ENCODE measurements at places on chromosomes 1 and 21.

DNA sequence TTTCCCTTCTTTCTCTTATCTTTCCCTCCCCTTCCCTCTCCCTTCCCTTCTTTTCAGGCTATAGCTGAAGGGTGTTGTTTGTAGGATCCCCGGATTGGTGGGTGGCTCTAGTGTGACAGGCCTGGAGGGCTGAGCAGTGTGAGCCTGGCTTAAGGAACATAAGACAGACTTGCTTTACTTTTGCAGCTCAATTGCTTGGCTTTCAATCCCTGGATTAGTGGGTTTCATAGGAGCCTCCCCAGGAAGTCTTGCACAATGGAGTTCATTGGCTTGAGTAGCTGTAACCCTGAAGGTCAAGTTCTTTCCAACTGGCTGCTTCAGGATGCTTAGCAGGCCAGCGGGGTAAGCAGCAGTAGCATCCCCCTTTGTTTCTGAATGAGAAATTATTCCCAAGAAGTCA lies 126.7 kb downstream of the CAMTA1 start:
- no peak for DNase-seq

GRCh38 chr1:243482141-243483022 lies 226.5 kb downstream of the SDCCAG8 start:
- DNase-seq, result no peak

GRCh38 chr1:37473431-37474045 lies 842 bp upstream of the ZC3H12A start:
- no peak for DNase-seq

DNA sequence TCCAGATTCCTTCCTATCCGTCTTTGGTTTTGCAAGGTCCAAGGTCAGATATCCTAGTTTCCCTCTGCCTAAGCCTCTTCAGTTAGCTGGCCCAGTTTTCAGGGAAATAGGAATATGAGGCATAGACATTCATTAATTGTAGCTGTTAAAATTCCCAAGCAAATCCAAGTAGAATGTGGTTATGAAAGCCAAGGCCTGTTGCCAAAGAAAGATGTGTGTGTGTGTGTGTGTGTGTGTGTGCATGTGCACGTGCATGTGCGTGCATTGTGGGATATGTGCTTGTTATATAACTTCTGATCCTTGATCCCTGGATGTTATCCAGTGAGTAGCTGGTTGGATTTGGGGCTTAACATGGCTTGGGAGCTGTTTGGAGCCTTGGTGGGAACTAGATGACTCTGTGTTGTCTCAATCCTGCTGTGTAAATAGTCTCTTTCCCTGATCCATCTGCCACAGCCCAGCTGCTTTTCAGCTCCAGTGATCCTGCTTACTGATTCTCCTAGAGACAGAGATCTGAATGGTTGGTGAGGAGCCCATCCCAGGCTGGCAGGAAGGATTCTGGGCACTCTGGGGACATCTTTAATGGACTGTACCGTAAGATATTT lies 70.6 kb upstream of the GCLM start:
- DNase-seq, result no peak

DNA sequence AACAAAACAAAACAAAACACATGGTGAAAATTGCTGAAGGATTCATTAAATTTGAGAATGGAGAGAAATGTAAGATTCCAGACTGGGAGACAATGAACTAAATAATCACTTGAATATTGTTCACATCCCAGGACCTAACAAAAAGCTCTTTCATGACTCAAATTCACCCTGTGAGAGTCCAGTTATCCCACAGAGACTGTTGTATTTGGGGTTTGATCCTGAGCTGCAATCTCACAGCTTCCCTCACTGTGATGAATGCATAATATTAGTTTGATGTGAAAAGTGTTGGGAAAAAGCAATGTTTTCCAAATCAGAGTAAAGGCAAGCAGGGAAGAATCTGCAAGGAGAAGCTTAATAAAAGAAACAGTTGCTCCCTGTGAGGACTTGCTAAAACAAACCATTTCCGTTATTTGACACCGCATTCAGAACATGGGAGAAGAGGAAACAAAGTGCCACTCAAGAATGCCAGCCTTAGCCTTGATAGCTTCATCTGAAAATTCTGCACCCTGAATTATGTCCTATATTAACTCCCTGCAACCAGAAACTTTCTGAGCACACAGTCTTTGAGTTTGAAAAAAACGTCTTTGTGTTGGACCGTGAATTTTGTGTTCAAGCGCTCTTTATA lies 208.8 kb downstream of the DAB1 start:
- DNase-seq, result no peak

DNA sequence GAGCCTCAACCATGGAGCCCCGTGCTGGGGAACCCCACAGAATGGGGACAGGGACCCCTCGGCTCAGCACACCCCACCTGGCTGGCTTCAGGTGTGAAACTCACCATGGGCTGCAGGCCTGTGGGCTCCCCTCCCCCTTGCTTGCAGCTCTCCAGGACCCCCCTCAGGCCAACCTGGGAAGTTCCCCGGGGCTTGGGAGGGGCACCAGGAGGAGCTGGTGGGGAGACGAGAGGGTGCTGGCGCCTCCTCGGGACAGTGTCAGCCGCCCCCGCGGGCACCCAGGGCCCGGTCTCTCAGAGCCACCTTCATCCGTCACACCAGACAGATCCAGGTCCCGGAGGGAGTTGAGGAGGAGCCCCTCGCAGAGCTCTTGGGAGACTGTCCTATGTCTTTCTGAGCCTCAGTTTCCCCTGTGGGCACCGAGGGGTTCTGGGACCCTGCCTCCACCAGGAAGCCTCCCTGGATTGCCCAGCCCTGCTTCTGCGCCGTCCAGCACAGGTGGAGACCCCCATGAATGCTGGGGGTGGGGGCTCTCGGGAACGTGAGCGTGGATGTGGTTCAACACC lies 657 bp upstream of the TNFRSF18 start:
- no peak for DNase-seq

GRCh38 chr1:47785561-47786271 lies 211.5 kb downstream of the TRABD2B start:
- DNase-seq, result no peak

- DNase-seq, result peak; percentile 40
These were observed 437 bp upstream of the HSPG2 start for GRCh38 chr1:21937372-21938121.

GRCh38 chr1:202619505-202619904 lies 90.7 kb downstream of the SYT2 start:
- no peak for DNase-seq

GRCh38 chr1:18743233-18743632 lies 112.6 kb downstream of the PAX7 start:
- no peak for DNase-seq

GRCh38 chr21:38989745-38990423 lies 184.2 kb downstream of the ETS2 start:
- no peak for DNase-seq

- no peak for DNase-seq
These were observed 28.5 kb upstream of the SELENON start for GRCh38 chr1:25771221-25772114.

- no peak for DNase-seq
These were observed 126.2 kb downstream of the PRRX1 start for GRCh38 chr1:170790175-170790574.

GRCh38 chr21:14569026-14569621 lies 23.0 kb upstream of the SAMSN1 start:
- no peak for DNase-seq

- no peak for DNase-seq
These were observed 3.4 kb upstream of the ETS2 start for GRCh38 chr21:38802050-38803026.

DNA sequence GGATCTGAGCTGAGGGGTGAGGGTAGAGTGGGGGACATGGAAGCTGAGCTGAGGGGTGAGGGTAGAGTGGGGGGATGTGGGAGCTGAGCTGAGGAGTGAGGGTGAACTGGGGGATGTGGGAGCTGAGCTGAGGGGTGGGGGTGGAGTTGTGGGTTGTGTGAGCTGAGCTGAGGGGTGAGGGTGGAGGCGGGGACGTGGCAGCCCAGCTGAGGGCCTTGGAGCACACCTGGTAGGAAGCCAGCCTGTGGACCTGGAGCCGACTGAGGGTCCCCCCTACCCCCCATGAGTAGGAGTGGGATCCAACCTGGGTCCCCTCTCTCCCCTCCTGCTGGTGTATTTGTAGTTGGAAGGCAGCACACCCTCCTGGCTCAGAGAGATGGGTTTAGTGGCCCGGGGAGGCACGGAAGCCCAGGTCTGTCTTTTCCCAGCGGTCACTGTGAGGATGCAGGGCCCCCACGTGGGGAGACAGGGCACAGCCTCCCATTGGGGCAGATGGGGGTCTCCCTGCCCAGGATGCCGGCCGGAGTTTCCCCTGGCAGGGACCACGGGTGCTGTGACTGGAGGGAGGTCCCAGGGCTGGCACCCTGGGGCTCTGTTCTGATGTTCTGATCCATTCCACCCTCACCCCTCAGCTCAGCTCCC lies 13.2 kb upstream of the NPHP4 start:
- DNase-seq, result no peak

GRCh38 chr21:31410499-31411131 lies 66.6 kb upstream of the TIAM1 start:
- no peak for DNase-seq

DNA sequence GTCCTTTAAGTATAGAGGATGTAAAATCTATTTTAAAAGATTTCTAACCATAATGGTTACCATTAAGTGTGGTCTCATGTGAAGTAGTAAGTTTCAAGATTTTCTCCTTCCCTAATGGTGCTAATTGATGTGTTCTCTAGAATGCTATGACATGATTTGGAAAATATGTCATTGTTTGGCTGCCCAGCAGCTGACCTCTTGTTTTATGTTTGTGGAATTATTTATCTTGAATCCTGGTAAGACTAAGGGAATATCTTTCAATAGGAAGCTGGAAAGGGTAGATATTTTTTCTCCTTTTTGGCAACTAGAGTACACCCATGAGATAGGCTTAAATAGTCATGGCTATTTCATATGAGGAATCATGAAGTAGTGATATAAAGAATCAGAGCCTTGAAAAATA lies 139.8 kb upstream of the CHODL start:
- no peak for DNase-seq

- no peak for DNase-seq
These were observed 13.5 kb upstream of the CD2 start for GRCh38 chr1:116740746-116741145.

- DNase-seq, result no peak
These were observed 5.2 kb downstream of the TNFSF4 start for GRCh38 chr1:173201969-173202368.

DNA sequence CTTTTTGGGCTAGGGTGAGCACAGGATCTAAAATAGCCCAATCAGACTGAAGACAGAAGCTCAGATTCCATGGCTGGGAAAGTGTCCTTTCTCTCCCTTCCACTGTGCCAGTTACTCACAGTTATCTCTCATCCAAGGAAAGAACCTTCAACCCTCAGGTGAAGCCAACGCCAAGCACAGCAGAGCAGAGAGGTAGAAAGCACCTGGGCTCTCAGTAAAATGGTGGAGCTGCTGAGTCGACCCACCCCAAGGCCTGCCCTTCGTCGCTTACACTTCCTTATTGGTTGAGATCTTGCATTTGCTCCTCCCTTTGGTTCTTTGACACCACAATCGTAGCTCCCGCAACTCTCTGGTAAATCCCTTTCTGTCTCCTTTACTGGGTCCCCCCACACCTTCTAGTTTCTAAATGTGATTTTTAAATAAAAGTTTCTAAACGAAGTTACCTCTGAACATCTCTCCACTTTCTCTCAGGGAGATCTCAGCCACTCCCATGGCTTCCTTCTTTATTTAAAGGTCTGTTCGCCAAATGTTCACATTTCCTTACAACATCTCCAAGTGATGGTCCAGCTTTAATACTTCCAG lies 27.5 kb upstream of the SLC30A1 start:
- DNase-seq, result no peak

DNA sequence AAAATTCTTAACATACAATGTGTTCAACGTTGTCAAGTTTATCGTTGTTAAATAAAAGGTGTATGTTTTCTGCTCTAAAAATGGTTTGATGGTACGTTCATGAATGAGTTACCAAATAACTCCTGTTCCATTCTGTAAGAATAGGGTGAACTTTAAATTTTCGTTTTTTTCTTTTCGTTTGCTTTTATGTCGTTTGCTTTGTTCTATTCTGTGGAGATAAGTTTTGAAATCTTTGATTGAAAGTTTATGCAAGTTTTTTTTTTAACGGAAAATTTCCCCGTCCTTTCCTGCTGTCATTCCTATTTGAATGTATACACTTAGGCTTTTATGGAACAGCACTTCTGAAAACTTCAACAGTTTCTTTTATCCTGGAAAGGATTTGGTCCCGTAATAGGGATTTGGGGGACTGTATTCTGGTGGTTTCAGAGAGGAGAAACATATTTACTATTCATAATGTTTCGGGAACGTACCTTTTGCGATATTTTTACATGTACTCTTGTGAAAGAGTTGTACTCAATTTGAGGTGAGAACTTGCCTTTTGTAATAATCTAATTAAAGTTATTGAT lies 1.7 kb downstream of the DR1 start:
- DNase-seq, result no peak

DNA sequence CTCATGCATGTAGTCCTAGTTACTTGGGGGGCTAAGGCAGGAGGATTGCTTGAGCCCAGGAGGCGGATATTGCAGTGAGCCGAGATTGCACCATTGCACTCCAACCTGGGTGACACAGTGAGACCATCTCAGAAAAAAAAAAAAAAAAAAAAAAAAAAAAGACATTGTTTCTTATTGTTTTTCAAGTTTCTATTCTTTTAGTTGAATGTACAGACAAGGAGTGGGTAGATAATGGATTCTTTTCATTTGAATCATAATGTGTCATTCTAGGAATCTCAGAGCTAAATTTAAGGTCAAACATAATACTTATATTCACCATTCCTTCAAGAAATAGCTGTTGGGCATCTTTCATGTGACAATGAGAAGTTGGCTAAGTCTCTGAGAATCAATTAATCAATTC lies 157.0 kb upstream of the C21orf91 start:
- DNase-seq, result no peak

DNA sequence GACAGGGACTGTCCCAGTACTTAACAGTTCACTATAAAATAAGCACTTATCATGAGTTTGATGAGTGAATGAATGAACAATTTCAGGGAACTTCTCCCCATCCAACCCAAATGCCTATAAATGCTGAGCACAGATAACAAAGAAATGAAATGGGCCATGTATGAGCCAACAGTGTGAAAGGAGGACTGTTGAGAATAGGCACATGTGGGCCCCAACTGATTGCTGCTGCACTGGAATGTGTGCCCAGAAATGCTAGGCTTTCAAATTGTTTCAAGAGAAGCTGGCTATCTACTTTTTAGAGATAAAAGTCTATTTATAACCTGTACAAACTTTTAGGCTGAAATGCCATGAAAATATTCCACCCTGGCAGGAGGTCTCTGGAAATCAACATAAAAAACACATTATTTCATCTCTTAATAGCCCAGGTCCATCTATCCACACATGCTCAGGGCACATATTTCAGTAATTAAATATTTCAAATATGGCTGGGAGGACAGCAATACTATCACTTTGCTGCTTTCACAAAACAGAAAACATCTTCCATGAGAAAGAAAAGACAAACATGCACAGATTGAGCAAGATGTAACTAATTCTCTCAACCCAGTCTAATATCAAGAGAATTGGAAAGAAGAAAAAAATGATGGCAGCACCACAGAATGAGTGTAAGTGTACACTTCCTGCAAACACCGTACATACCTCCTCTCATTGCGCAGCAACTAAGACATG lies 49.8 kb downstream of the COLGALT2 start:
- no peak for DNase-seq
